Stimulated activated CD4-positive, alpha-beta T cell treated with anti-CD3 and anti-CD28 coated beads, Interleukin-1b, Interleukin-23, amount 100 ng/mL, for 24 hours (primary cell): ENCODE measurements at places on chromosomes 1 and 21.

DNA sequence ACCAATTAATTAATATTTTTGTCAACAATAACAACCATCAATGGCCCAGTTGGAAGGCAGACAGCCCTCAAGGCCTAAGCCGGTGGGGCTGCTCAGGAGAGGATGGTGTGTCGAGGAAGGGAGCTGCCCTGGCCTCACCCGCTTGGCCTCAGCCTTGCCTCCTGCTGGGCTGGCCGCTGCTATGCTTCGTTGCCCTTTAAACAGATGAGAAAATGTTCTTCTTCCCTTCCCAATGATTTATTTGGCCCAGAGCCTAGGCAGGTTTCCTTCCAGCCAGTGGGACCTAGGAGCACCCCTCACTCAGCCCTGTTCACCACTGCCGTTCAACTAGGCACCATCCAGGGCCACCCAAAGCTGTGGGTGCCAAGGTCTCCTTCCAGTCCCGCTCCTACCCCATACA is 3.1 kb upstream of the ADGRB2 start:
- no peak for DNase-seq

- no peak for DNase-seq
These were observed 144.5 kb downstream of the TTLL7 start for GRCh38 chr1:83854456-83854855.

GRCh38 chr1:1081311-1082238 is 7.5 kb upstream of the RNF223 start:
- DNase-seq, result no peak

DNA sequence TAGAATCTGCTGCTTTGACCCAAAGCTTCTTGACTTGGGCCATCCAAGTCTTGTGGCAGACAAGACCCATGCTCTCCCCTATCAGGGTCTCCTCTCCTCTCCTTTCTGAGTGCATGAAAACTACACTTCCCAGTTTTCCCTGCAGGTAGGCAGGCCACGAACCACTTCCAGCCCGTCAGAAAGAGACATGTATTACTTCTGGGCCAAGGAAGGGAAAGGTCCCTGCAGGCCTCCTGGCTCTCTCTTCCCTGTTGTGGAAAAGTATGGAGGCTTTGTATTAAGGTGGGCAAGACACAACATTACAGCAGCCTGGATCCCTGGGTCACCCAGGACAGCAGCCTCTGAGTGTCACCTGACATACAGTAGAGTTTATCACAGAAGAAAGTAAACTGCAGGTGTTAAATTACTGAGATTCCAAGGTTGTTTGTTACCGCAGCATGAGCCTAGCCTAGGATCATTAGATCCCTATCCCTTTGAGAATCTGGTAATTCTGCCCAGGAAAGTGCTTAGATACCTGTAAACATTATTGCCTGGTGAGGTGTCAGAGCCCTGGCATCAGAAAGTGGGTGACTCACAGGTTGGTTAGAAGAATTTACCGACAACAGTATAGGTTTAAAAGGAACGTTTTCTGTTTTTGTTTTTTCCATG is 717.3 kb downstream of the MATN1 start:
- no peak for DNase-seq

DNA sequence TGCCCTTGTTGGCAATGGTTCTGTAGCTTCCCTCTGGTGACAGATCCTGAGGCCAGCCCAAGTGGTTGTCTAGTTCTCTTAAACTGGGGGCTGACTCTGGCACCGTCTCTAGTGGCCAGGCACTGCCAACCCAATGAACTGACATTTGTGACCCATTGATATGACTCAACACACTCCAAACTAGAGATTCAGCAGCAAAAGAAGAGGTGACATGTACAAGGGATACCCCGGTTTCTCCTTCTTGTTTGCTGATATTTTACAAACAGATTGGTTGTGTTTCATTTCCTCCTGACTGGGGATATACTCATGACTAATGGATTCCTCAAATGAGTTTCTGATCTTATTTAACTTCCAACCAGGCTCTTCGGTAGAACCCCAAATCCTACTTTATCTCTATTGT is 65.9 kb upstream of the DNAJC6 start:
- DNase-seq, result no peak

- DNase-seq, result no peak
These were observed 46.1 kb upstream of the SLC30A1 start for GRCh38 chr1:211625040-211625439.

- DNase-seq, result no peak
These were observed 2.0 kb downstream of the TFF2 start for GRCh38 chr21:42348762-42349161.

DNA sequence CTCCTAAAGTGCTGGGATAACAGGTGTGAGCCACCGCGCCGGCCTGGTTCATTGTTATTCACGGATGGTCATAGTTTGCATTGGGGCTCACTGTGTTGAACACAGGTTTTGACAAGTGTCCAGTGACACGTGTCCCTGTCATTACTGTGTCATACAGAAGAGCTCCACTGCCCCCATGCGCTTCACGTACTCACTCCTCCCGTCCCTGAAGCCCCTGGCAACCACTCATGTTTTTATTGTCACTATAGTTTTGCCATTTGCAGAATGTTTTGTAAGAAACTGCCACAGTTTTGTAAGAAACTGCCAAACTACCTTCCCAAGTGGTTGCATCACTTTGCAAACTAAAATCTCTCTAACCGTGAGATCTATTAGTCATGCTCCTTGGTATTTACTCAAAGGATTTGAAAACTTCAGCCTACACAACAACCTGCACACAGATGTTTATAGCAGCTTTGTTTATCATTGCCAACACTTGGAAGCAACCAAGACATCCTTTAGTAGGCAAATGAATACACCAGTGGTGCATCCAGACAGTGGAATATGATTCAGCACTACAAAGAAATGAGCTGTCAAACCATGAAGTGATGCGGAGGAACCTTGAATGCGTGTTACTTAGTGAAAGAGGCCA is 163.2 kb upstream of the COL6A1 start:
- DNase-seq, result no peak

DNA sequence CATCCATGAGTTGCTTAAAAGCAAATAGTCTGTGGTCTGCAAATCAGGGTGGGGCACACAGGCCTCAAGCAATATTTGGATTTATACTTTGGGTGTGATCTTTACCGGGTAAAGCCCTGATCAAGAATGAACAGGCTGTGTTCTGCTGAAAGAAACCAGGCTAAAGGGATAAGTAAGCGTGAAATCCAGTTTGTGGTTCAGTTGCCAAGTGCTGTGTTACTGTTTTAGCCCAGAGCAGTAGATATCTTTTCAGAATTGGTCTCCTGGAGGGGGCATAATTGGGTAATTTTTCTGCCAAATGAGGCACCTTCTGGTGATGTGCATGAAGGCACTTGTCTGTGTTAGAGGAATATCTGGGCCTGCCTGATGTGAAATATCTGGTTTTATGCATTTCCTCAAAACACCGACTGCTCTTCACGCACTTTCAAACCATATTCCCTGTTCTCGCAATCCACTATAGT is 21.4 kb downstream of the AIM2 start:
- DNase-seq, result no peak

- no peak for DNase-seq
These were observed 191.4 kb downstream of the FOXD2 start for GRCh38 chr1:47629201-47629600.

- no peak for DNase-seq
These were observed 173.7 kb downstream of the GABPA start for GRCh38 chr21:25908495-25908894.

- DNase-seq, result no peak
These were observed 87.7 kb upstream of the TNFSF4 start for GRCh38 chr1:173294843-173295242.

GRCh38 chr1:46131712-46132528 is 509 bp downstream of the PIK3R3 start:
- DNase-seq, result no peak

GRCh38 chr1:235650341-235651169 is 971 bp upstream of the GNG4 start:
- DNase-seq, result no peak

GRCh38 chr1:78375996-78376395 is 114.8 kb upstream of the PTGFR start:
- DNase-seq, result no peak

DNA sequence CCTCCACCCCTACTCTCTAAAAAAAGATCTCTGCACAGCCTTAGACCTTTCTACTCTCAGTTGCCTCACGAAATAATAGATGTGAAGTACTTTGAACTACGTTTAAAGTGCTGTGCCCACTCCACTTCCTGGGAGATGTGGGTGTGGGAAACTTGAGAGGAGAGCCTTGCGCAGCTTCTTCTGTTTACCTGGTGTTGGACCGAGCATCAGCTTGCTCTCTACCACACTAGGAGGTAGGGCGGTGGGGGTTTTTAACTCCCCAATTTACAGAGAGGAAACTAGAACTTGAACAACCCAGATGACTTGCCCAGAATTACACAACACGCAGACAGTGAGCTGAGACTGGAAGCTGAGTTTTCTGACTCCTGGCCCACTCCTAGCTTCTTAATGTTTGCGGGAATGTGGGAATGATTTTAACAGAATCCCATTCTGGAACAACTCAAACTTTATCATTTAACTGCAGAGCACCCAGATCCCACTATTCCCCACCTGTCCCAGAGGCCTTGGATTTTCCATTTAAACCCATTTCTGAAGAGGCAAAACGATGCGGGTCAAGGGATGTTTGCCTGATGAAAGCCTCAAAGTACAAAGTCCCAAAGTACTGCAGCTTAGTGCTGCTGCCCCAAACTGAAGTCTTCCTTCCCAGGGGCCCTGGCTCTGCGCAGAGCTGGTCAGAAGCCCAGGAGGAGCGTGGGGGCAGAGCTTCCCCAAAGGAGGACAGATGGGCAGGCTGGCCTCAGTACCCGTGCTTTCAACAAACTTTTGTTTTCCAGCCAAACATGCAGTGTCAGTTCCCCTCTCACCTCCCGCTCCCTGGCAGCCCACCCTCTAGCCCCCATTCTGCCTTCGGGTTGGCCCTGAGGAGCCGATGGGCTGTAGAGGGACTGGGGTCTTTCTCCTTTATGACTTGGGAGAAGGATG is 19.0 kb downstream of the BTG2 start:
- no peak for DNase-seq

DNA sequence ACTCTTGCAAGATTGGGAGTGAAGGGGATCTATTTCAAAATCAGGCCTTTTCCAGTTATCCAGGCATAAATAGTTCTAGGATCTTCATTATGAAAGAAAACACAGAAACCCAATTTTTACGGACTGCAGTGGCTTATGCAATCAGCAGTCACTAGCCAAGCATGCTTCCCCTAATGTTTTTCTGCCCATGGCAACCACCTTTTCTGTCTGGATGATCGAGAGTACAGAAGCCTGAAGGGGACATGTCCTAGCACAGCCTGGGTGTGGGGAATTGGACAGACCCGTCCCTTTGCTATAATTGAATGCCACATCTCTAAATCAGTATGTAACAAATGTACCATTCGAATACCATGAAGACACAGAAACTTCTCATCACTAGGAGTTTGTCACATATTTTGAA is 29.8 kb upstream of the NCAM2 start:
- DNase-seq, result no peak

DNA sequence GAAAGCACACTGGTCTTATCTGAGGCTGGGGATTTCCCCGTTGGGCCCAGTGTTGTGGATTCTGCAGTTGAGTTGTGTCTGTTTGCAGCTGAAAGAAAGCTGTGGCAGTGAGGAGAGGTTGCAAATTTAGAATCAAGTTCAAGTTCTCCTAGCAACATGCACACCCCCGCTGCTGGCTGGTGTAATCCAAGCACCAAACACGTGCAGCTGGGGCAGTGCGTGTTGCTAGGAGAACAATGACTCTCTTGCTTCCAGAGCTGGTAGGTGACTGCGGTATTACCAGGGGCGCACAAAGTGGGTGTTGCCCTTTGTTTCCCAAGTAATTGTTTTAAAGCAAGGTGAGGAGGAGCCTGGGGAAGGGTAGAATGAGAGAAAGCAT is 91.5 kb downstream of the IER5 start:
- DNase-seq, result no peak

GRCh38 chr1:112991402-112992120 is 35.6 kb upstream of the SLC16A1 start:
- DNase-seq, result no peak
